ENCODE measurements at places on chromosomes 3 and 15.

- no peak for DNase-seq
These were observed 205.9 kb upstream of the MDFIC2 start for GRCh38 chr3:70518356-70518755.

GRCh38 chr15:70569091-70569713 lies 194.2 kb downstream of the UACA start:
- peak; percentile 37 for DNase-seq

DNA sequence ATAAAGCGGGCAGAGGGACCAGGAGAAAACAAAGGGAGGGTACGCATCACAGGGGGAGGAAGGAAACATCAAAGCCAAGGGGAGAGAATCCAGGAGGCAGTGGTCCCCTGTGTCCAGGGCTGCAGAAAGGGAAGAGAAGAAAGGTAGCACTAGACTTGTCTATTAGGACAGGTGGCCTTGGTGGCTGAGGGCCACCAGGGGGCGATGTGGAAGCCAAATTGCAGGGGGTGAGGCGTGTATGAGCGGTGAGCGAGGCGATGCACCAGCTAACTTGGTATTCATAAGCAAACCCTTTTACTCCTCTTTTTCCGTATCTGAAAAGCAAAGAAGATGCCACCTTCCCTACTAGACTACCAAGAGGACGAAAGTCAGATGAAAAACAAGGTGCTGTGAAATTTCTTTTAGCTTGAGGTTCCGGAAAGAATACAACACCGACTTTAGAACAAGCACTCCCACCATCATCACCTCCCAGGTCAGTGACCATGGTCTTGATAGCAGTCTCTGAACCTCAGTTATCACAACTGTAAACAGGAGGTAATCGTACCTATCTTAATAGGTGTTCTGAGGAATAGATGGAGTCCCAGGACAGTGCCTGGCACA lies 654.4 kb upstream of the ADAMTS9 start:
- no peak for DNase-seq

- DNase-seq = no peak
These were observed 111.5 kb upstream of the SELENOK start for GRCh38 chr3:54003136-54003535.

DNA sequence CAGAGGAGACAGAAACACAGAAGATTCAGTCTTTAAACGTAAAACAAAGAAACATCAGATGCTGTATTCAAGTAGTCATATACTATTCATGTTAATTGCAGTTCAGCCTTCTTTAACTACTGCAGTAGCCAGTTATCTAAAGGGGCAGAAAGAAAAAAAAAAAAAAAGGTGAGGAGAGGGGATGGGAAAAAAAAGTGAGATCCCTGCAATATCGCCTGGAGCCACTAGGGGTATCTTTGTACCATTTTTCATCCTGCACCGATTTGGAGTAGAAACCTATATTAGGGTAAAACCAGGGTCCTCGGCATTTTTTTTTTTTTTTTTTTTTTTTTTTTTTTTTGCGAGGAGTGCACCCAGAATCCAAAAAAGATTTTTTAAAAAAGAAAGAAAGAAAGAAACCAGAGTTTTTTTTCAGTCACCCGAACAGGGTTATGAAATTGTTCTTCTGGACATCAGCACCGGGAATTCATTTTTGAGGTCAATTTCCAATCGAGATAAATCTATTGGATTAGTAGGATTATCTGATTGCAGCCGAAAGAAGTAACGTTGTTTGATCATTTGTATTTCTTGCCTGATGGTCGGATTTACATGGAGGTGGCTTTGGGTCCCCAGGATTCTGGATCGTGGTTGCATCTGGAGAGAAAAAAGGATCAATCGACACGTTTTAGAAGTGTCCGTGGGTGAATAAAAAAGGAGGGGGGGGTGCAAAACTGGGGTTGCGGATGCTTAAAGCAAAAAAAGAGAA lies 186.7 kb downstream of the NLGN1 start:
- no peak for DNase-seq

- DNase-seq = no peak
These were observed 11.7 kb upstream of the ZNF280D start for GRCh38 chr15:56744701-56745683.

DNA sequence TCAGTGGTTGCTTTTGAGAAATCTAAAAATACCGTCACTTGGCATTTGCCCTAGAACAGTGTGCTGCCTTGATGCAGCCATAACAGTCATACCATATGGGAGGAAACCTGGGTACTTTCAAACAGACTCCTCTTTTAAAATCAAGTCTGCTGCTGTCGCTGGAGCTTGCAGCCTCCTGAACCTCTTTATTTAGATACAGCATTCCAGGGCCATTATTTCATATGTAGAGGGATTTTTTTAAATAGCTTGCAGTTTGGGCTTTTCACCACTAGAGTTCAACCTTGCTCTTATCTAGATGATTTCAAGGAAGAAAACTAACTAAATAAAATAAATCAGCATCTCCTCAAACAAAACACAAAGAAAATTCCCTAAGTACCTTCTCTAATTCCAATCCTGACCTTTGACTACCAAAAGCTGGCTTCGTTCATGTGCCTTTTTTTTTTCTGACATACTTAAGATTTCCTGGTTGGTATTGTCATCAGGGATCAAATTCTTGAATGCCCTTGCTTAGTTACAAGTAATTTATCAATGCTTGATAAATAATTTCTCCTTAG lies 111.6 kb downstream of the KBTBD8 start:
- DNase-seq = no peak

DNA sequence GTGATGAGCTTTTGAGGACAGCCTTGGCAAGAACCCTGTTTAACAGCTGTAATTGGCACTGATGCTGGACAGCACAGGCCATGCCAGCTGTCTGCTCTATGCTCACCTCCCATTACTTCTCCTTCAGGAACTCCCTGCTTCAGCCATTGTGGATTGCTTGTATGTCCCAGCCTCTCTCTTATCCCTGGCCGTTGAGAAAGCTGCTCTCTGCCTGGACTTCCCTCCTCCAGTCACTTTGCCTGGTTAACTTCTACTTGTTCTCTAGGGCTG lies 444.5 kb downstream of the EPHB1 start:
- DNase-seq = no peak

- DNase-seq = no peak
These were observed 62.8 kb upstream of the LINGO1 start for GRCh38 chr15:77695548-77695947.

DNA sequence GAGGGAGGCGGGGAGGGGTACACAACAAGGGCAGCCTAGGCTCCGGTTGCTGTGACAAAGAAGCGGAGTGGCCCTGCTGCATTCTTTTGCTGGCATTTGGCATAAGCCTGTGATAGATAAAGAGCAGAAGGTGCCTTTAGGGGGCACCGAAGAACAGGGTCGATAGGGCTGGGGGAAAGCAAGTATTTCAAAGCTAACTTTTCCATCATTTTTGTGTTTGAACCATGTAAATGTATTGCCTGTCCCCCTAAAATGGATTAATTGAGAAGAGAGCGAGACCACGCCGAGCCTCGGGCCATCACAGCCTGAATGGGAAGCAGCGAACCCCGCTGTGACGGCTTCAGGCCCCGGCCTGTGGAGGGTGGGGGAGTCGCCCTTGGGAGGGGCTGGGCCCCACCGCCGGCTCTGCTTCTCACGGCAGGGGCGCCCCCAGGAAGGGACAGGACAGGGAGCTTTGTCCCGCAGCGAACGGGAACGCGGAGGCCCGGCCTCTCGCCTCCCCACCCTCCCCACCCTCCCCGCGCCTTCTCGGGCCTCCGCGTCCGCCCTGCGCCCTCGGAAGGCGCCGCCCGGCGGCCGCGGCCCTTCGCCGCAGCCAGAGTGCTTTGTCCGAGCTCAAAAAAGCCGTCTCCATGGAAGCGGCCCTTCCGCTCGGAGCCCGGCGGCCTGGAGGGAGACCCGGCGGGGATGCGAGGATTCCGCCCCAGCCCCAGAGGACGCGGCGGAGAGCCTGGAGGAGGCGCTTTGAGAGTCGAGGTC lies 32.4 kb upstream of the ALDH1L1 start:
- DNase-seq = no peak

GRCh38 chr15:92333709-92334108 lies 60.0 kb upstream of the ST8SIA2 start:
- DNase-seq = no peak

DNA sequence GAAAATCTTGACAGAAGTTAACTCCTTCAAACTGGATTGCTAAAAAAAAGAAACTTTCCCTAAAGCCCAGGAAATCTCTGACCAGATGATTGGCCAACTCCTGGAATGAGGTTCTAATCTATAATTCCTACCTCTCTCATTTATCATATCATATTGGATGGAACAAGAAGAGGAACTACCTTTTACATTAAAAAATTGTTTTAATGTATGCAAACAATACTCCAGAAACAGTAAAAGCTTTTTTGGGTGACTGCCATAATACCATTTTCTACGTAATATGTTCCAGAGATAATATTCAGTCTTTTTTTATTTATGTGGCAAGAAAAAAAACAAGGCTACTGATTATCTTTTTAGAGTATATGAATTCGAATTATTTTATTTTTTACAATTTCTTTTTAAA lies 204.4 kb downstream of the TUSC7 start:
- no peak for DNase-seq

- DNase-seq = no peak
These were observed 155.8 kb downstream of the LRTM1 start for GRCh38 chr3:54772051-54772450.

DNA sequence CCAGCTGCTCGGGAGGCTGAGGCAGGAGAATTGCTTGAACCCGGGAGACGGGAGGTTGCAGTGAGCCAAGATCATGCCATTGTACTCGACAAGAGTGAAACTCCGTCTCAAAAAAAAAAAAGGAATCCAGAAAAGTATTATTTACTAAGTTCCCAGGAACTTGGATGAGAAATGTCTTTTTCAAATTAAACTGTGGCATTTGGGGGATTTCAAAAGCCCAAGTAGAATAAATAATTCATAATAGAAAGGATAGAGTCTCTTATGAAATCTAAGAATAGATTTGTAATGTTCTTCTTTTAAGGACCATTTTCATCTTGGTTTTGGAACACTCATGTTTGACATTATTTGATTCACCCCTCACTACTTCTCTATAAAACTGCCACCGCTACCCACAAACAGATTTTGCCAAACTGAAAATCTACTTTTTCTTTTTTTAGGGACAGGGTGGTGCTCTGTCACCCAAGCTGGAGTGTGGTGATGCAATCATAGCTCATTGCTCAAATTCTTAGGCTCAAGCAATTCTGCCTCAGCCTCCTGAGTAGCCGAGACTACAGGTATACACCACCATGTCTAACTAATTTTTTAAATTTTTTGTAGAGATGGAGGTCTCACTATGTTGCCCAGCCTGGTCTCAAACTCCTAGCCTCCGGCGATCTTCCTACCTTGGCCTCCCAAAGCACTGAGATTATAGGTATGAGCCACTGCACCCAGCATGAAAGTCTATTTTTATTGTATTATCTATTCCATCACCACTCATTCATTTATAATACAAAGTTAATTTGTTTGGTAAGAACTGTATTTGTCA lies 99.3 kb downstream of the SENP2 start:
- DNase-seq = no peak

DNA sequence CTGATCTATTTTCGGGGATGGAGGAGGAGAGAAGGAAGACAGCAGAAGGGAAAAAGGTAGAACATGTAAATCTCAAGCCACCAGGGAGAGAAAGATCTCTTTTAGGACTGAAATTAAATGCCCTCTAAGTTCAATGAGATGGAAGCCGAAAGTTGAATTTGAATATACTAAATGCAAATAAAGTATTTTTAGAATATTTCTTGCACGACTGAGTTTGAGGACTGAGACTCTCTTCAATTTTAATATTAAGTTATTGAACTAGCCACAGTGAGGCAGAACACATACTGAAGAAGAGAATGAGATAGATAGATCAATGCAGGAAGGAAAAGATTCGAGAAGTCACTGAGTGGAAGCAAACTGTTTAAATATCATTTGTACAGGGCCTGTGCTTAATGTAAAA lies 399.9 kb upstream of the CBLB start:
- no peak for DNase-seq

DNA sequence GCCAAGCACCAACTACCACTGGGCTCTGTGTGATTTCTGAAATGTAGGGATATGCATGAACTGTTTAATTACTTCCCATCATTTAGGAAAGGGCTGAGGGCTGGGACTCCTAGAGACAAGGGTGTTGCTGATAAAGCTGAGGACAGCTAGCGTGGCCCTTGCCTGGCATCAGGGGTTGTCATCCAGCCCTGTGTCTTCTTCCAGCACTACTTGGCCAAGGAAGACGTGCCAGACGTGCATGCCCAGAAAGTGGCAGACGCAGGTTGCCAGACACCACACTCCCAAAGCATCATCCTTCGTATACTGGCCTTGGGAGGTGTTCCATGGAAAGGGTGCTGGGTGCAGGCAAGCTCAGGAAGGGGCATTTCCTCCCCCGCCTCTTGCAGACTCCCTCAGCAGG lies 64.8 kb downstream of the LRIG1 start:
- DNase-seq = no peak

DNA sequence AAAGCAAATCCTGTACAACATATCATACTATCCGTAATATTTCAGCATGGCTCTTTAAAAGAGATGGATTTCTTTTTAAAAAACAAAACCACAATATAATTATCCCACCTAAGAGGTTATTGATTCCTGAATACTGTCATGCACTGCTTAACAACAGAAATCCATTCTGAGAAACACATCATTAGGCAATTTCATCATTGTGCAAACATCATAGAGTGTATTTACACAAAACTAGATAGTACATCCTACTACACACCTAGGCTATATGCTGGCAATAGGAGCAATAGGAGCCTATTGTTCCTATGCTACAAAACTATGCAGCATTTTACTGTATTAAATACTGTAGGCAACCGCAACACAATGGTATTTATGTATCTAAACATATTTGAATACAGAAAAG lies 242.0 kb downstream of the NEK10 start:
- no peak for DNase-seq

- no peak for DNase-seq
These were observed 91.3 kb downstream of the RAB11A start for GRCh38 chr15:65960586-65960985.

GRCh38 chr15:75651810-75652543 lies 4.3 kb downstream of the SNX33 start:
- DNase-seq = no peak

DNA sequence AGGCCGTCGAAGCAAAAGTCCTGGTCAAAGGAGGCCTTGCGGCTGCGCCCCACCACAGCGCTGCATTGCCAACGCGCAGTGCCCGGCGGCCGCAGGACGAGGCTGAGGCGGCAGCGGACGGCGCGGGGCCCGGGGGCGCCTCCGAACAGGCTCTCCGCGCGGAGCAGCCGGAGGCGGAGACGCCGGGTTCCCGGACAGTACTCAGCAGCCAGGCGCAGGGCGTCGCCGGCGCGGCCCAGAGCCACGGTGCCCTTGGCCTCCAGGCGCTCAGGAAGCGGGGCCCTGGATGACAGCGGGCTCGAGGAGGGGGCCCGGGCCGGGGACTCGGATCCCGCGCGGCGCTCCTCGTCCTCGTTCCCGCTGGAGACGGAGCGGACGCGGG lies 1.1 kb downstream of the C2CD4B start:
- DNase-seq = no peak

GRCh38 chr15:59447367-59447766 lies 9.4 kb downstream of the FAM81A start:
- no peak for DNase-seq

- no peak for DNase-seq
These were observed 290.1 kb downstream of the ZIC1 start for GRCh38 chr3:147699175-147699838.
